ENCODE measurements at places on chromosomes 16 and 17. TPM values are rescaled to one million over a fixed set of nuclear protein-coding genes. Genes with fewer than 3 reads are reported as not detected.

The NPIPA5 gene
- total RNA-seq = 12.3 TPM

The RND2 gene
- total RNA-seq = 0.12 TPM

- DNase-seq = no peak
These were observed 261.5 kb upstream of the RPL38 start for GRCh38 chr17:73941919-73942530.

- no peak for DNase-seq
These were observed 26.3 kb downstream of the PMP22 start for GRCh38 chr17:15238676-15239422.

DNA sequence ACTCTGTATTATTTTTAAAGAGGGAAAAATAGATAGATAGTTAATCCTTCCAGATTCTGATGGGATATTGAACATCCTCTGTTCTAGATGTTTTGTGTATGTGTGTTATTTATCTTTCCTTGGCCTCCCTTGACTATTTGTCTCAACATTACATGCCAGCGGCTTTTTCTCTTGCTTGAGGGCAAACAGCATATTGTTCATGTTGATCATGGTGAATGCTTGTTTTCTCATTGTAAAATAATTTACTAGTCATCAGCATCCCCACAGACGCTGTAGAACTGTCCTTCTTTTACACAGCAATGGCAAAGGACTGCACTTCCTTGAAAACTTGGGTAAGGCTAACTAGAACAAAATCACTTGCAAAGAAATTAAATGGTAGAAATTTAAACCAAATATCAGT lies 1376.4 kb upstream of the GOT2 start:
- DNase-seq = no peak

- DNase-seq = no peak
These were observed 1.2 kb upstream of the KRT17 start for GRCh38 chr17:41625602-41626001.

The TBC1D3C gene
- total RNA-seq = not detected

DNA sequence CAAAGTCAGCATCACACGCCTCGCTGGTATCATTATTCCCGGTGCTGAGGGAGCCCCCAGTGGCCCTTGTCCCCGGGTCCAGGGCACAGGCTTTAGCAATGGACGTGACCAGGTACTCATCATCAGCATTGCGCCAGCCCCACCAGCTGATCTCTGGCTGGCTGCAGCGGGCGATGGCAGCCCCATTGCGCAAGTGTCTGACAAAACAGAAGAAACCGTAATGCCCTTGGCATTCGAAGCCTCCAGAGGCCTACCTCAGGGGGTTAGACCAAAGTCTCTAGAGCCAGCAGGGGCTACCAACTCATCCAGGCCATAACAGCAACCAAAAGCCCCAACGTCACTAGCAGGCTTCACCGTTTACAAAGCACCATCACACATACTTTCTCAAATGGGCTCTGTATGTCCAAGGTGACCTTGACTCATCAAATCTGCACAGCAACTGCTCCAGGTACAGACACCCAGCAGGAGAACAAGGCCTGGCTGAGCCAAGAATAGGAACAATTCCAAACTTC lies 7.3 kb downstream of the MTMR4 start:
- DNase-seq = no peak

DNA sequence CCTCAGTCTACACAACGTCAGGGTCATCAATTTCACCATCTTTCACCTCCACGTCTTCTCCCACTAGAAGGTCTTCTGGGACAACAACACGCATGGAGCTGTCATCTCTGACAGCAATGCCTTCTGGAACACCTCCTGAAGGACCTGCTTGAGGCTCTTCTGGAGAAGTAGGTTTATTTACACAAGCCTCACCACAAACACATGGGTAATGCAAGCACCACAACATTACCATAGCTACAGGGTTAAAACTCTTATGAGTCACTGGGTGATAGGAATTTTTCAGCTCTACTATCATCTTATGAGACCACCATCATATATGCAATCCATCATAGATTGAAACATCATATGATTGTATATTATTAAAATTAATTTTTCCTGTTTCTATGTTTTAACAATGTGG lies 215.4 kb downstream of the CHD9NB start:
- no peak for DNase-seq
